ENCODE measurements at places on chromosomes 12 and 14.

DNA sequence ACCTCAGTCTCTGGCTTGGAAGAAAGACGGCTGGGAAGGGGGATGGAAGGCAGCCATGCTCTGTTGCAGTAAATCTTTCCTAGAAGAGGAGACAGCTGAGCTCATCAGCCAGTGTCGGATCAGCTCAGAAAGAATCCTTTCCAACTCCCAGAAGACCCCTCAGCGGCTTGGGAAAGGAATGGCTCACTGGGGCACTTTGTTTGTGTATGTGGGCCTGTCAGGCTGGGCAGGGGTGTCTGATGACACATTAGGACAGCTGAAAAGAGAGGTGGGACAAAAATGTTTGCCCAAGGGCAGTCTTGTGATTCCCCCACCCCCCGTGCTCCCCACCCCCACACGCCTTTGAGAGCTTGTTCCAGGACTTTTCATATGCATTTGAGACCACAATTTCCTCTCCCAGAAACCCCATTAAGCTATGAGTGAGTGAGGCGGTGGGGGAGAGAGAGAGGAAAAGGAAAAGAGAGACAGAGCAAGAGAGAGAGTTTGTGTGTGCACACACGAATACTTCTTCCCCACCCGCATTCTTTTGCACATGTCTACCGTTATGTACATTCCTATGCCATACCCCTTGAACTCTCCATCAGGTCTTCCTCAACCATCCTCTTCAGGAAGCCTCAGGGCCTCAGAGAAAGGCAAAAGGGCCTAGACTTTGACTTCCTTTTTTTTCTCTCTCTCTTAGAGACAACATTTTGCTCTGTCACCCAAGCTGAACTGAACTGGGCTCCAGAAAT, 198.9 kb downstream of the ZFP36L1 start:
- peak; percentile 73 for DNase-seq

- DNase-seq: no peak
These were observed 20.2 kb downstream of the ADGRD1 start for GRCh38 chr12:130973906-130974305.

- DNase-seq: no peak
These were observed 24.9 kb downstream of the SLC6A12 start for GRCh38 chr12:188910-189621.

GRCh38 chr12:49041881-49042484, 18.6 kb downstream of the KMT2D start:
- no peak for DNase-seq

DNA sequence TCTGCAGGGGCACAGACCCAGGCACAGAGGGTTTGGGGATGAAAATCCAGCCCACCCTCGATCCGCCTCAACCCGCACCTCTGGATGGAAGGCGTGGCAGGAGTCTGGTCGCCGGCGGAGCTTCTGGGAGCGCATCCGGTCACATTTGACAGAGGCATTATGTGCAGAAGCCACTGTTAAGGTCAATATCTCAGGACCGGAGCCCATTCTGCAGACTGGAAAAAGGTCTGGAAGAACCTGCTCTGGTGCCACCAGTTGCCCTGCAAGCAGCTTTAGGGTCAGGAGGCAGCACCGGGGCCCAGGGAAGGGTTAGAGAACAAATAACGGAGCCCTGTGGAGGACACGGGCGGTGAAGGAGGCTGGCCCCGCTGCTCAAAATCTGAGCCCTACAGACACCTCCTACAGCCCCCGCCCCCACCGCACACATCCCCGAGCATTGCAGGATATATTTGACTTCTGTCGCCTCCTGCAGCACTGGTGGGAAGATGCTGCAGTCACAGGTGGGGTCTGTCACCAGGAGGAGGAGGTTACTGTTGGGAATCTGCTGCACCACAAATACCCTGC, 25.1 kb upstream of the LRTM2 start:
- no peak for DNase-seq

DNA sequence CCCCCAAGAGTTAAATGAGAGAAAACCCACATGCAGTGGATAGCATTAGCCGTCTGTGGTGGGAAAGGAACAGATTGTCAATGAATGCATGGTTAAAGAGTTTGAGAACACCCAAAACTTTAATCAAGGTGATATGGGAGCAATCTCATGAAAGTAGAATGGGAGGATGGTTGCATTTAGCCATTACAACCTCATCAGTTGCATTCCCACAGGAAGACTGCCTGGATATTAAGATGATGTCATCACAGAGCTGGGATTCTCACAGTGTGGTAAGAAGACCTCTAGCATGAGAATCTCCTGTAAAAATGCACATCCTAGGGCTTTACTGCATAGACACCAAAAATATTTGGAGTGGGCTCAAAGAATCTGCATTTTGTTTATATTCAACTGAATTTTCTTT, 284.9 kb downstream of the RGS6 start:
- DNase-seq: no peak
